ENCODE measurements at places on chromosomes 1 and 21.

- DNase-seq: no peak
Observed at GRCh38 chr21:42237577-42237976, 18.6 kb downstream of the ABCG1 start.

- DNase-seq: no peak
Observed at GRCh38 chr1:109876617-109877316, 33.9 kb upstream of the CSF1 start.

GRCh38 chr1:153547560-153548551 lies 1.2 kb downstream of the S100A3 start:
- no peak for DNase-seq

DNA sequence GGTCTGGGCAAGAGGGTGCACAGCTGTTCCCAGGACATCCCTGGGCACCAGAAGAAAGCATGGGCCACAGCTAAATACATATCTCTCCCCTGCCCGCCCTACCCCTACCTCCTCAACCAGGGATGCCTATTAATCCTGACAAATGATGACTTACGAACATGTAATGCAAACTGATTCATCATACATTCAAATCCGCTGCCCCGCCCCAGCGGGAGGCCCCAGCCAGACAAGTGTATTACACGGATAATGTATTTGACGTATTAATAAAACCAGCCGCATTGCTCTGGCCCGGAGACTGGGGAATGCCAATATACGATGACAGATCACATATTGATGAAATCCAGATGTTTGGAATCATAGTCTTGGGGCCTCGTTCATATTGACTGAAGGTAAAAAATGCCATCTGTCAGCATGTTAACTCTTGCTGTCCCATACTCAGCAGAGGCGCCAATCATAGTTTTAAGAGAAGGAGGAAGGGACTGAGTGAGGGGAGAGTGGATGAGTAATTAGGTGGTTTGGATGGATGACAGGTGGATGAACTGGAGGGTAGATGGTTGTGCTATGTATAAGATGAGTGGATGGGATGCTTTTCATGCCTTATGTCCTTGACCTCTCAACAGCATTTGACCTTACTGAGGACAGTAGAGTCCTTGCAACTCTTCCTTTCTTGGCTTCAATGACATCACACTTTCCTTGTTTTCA lies 68.2 kb downstream of the TMEM53 start:
- DNase-seq: no peak

DNA sequence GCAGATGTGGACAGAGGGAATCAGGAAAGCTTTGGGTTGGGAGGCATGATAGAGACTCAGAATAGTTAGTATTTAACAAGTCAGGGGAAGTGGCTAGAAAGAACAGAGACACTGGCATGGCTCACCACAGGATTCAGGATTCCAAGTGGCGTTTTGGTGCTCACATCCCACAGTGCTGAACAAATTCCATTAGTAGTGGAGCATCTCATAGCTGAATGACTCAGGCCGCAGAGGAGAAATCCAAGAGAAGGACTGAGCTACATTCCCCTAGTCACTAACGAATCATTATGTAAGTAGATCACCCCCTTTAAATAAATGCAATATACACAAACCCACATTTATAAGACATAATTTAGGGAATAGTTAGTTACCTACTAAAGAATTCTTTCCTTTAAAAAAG lies 5.0 kb upstream of the KCNJ9 start:
- no peak for DNase-seq

- DNase-seq: no peak
Observed at GRCh38 chr1:168608796-168609715, 32.7 kb downstream of the XCL1 start.

Data from NCI-H1417 (cell line).